ENCODE measurements at places on chromosomes 7 and 10. TPM values are rescaled to one million over a fixed set of nuclear protein-coding genes. Genes with fewer than 3 reads are reported as not detected.

The WNT8B gene
- not detected for total RNA-seq

The STOX1 gene
- 0.14 TPM for total RNA-seq

The LIPK gene
- total RNA-seq = not detected

The GRK5 gene
- 29.4 TPM for total RNA-seq

The ABCB1 gene
- total RNA-seq = 9.7 TPM

The SEMA3E gene
- 0.29 TPM for total RNA-seq

Data from thoracic aorta endothelial cell (primary cell).